ENCODE measurements at places on chromosomes 3 and 15. TPM values are rescaled to one million over a fixed set of nuclear protein-coding genes. Genes with fewer than 3 reads are reported as not detected.
A peak's percentile ranks its signal among the peaks of the same experiment; 100 is the strongest.

DNA sequence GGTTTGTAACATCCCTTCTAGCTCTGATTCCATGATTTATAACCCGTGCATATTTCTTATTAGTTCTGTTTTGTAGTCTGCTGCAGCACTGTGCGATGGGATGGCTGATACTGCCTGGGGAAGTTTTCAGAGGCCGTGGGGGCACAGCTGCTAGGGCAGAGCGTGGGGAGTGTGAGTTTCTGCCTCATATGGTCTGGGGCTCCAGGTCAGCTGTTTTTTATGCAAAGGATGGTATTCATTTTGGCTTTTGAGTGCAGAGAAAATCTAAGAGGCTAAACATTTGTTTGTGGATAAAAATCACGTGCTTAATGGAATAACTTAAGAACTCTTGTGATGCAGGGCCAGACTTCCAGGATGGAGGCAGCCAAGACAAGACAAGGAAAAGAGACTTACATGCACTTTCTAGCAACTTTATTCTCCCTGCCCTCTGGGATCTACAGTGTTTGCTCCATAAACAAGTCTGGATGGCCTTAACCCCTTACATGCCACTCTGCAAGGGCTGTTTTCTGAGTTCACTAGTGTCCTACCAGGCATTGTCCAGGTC is 45.5 kb upstream of the CFAP161 start:
- H3K27me3 ChIP-seq: no peaks in the 10 kb centered on the region
- no peaks in the 10 kb centered on the region for H3K4me1 ChIP-seq
- no peak overlapping the region for H3K27ac ChIP-seq
- DNase-seq: no peak

Gene THBS1
- total RNA-seq: 1.3 TPM

DNA sequence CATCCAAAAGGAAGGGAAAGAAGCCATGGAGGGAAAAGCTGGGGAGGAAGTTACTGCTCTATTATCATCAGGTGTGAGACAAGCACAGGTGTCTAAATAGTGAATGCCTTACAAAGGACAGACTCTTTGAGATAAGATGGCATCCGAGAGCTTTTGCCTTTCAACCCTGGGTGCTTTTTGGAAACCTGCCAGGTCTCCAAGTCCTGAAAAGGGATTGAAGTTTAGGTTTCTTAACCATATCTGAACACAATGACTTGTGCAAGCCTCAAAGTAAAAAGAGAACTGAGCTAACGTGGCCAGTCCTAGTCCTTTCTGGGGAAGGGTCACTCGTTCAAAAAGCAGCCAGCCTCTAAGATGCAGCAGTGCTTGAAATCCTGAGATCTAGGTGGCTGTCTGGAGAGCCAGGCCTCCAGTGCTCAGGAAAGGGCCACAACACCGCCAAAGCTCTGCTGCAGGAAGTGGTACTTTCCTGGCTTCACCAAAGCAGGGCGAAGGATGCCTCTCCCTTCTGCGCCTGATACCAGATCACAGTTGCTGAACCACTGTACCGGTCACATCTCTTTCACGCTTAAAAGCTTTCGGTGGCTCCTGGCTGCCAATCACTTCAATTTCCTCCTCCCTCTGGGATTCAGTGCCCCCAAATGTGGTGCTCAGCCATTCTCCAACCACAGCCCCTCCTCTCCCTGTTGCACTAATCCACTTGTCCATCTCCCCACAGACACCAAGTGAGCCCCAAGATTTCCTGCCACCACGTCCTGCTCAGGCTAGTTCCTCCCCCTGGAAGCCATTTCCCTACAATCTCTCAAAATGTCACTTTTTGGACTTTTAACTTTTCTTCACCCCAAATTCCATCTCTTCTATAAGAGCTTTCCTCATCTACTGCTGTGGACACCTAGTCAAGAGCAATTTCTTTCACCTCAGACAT is 104.1 kb upstream of the LPP start:
- DNase-seq: peak; percentile 21
- H3K4me1 ChIP-seq: peaks cover 10% of the 10 kb centered on the region
- H3K27ac ChIP-seq: no peak overlapping the region
- H3K4me3 ChIP-seq: no peak overlapping the region
- no peaks in the 10 kb centered on the region for H3K36me3 ChIP-seq
- no peaks in the 10 kb centered on the region for H3K27me3 ChIP-seq

GRCh38 chr3:24595796-24596195 is 101.1 kb upstream of the THRB start:
- H3K27ac ChIP-seq: no peak overlapping the region
- no peaks in the 10 kb centered on the region for H3K4me1 ChIP-seq
- DNase-seq: no peak
- H3K27me3 ChIP-seq: no peaks in the 10 kb centered on the region
- no peaks in the 10 kb centered on the region for H3K36me3 ChIP-seq

- DNase-seq: no peak
- H3K27ac ChIP-seq: no peak overlapping the region
- no peak overlapping the region for H3K4me3 ChIP-seq
- no peaks in the 10 kb centered on the region for H3K36me3 ChIP-seq
- no peaks in the 10 kb centered on the region for H3K27me3 ChIP-seq
These were observed 177.0 kb downstream of the OR4M2 start for GRCh38 chr15:22257047-22258008.

Gene GOLGA8O
- 5.4 TPM for total RNA-seq

DNA sequence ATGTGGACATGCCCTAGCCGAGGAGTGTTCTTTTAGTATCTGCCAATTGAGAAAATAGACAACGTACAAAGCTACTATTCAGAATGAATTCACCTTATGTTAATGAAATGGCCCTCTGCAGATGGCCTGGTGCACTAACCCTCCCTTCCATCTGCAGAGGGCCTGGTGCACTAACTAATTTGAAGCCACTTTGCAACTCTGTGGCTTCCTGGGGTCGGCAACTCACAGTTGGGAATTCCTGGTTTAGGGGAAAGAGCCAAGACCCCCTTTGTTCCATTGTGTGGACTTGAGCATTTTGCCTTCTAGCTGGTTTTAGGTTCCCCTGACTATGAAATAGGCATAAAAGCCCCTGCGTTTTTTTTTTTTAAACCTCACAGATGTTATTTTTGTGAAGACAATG is 204.3 kb upstream of the UBE3A start:
- H3K4me3 ChIP-seq: no peak overlapping the region
- no peaks in the 10 kb centered on the region for H3K27me3 ChIP-seq
- no peak for DNase-seq
- no peaks in the 10 kb centered on the region for H3K36me3 ChIP-seq
- no peaks in the 10 kb centered on the region for H3K4me1 ChIP-seq
- H3K27ac ChIP-seq: no peak overlapping the region

GRCh38 chr3:33001889-33002288 is 50.4 kb downstream of the CCR4 start:
- no peak overlapping the region for H3K27ac ChIP-seq
- no peaks in the 10 kb centered on the region for H3K36me3 ChIP-seq
- DNase-seq: no peak
- no peaks in the 10 kb centered on the region for H3K4me1 ChIP-seq
- H3K27me3 ChIP-seq: no peaks in the 10 kb centered on the region

Gene TNNC1
- 6.9 TPM for total RNA-seq

DNA sequence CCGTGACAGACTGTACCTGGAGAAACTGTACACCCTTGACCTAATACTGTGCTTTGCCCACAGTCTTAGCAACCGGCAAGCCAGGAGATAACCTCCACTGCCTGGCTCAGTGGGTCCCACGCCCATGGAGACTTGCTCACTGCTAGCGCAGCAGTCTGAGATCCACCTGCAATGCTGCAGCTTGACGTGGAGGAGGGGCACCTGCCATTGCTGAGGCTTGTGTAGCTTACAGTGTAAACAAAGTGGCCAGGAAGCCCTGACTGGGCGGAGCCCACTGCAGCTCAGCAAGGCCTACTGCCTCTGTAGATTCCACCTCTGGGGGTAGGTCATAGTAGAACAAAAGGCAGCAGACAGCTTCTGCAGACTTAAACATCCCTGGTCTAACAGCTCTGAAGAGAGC is 189.3 kb downstream of the EDEM1 start:
- H3K36me3 ChIP-seq: no peaks in the 10 kb centered on the region
- H3K27ac ChIP-seq: no peak overlapping the region
- no peaks in the 10 kb centered on the region for H3K27me3 ChIP-seq
- no peak overlapping the region for H3K4me3 ChIP-seq
- no peak for DNase-seq

DNA sequence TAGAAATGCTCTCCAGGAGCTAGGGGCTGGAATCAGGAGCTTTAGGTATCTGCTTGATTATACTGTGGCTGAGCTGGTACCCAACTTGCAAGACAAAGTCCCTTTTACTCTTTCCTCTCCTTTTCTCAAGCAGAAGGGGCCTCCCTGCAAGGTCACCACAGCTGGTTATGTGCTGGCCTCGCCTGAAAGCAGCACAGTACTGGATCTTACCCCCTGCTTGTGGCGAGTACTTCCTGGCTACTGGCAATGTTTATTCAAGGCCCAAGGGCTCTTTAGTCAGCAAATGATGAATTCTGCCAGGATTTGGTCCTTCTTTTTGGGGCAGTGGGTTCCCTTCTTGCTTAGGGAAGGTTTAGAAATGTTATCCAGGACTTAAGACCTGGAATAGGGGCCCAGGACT is 234.6 kb downstream of the RAP2B start:
- H3K27me3 ChIP-seq: no peaks in the 10 kb centered on the region
- DNase-seq: no peak
- H3K27ac ChIP-seq: no peak overlapping the region
- no peaks in the 10 kb centered on the region for H3K4me1 ChIP-seq

- no peak overlapping the region for H3K27ac ChIP-seq
- no peak for DNase-seq
These were observed 31.1 kb downstream of the AGTR1 start for GRCh38 chr3:148728753-148729152.

GRCh38 chr15:83200162-83200561 is 7.5 kb downstream of the HDGFL3 start:
- no peaks in the 10 kb centered on the region for H3K27me3 ChIP-seq
- DNase-seq: peak; percentile 32
- no peak overlapping the region for H3K27ac ChIP-seq
- H3K4me3 ChIP-seq: no peak overlapping the region
- no peaks in the 10 kb centered on the region for H3K4me1 ChIP-seq

Gene BFSP2
- total RNA-seq: not detected

DNA sequence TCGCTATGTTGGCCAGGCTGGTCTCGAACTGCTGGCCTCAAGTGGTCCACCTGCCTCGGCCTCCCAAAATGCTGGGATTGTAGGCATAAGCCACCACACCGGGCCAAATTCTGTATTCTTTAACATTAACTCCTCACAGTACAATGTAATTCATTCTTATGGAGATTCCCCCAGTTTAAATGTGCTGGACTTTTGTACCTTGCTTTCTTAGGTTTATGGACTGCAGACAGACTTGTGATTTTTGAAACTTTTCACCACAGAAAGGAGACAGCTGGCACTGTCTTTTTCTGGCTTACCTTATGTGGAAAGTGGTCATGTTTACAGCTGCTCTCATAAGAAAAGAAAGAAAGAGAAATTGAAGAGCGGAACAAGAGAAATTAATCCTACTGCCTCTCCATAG is 103.8 kb downstream of the IQCH start:
- H3K4me1 ChIP-seq: no peaks in the 10 kb centered on the region
- H3K4me3 ChIP-seq: no peak overlapping the region
- no peak overlapping the region for H3K27ac ChIP-seq

Gene TM2D3
- 88.1 TPM for total RNA-seq

Gene KY
- total RNA-seq: not detected

GRCh38 chr15:29544513-29545128 is 275.0 kb upstream of the NSMCE3 start:
- H3K27ac ChIP-seq: no peak overlapping the region
- no peaks in the 10 kb centered on the region for H3K27me3 ChIP-seq
- DNase-seq: no peak
- H3K4me3 ChIP-seq: no peak overlapping the region

- H3K36me3 ChIP-seq: no peaks in the 10 kb centered on the region
- no peak overlapping the region for H3K4me3 ChIP-seq
- no peak for DNase-seq
These were observed 71.4 kb downstream of the C3orf80 start for GRCh38 chr3:160296591-160296990.

DNA sequence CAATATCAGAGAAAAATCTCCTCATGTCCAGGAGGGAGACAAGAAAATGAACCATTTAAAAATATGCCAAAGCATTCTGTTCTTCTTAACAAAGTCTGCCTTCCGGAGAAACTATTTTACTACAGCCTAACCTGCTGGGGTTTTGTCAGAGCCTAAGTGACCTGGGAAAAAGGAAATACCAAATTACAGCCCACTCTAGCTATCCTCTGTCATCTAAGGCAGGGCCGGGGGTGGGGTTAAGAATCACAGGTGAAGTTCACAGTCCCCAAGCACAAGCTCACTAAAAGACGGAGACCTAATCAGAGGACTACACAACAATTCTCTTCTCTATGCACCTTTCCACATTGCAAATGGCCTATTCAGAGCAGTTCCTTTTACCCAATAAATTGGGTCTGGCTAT is 116.6 kb downstream of the TRIM42 start:
- H3K27ac ChIP-seq: no peak overlapping the region
- no peaks in the 10 kb centered on the region for H3K36me3 ChIP-seq
- no peaks in the 10 kb centered on the region for H3K27me3 ChIP-seq
- no peaks in the 10 kb centered on the region for H3K4me1 ChIP-seq
- DNase-seq: no peak
- no peak overlapping the region for H3K4me3 ChIP-seq

GRCh38 chr3:61901496-61901895 is 340.1 kb downstream of the PTPRG start:
- no peak for DNase-seq
- H3K27me3 ChIP-seq: peaks cover 3% of the 10 kb centered on the region
- H3K4me3 ChIP-seq: no peak overlapping the region
- H3K27ac ChIP-seq: no peak overlapping the region
- no peaks in the 10 kb centered on the region for H3K4me1 ChIP-seq

DNA sequence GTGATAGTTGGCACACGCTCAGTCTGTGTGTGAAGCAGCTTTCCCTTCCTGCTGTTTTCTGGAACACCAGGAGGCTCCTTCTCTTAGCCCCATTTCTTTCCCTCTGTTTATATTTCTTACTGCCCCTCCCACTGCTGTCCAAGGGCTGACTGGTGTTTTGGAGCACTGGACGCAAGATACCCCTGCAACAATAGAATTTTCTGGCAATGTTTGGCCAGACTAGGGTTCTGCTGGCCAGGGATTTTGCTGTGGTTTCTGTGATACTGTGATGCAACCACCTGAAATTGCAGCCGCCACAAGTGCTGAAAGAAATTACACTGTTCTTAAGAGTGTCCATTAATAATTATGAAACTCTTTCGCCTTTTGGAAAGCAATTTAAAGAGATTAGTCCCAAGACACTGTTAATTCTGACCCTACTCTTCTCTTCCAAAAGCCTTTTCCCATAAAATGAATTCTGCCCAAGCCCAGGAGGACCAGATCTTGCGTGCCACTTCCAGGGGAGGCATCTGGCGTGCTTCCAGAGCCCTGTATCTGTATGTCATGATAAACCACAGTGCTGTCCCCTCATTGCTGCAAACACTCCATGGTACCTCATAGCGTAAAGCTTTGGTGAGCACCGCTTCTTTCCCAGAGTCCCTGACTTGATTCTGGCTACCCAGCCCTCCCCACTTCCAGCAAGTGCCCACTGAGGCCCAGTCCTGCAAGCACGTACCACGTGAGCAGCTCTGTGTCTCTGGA is 159.4 kb upstream of the CHRM5 start:
- no peak overlapping the region for H3K4me3 ChIP-seq
- no peak for DNase-seq
- no peak overlapping the region for H3K27ac ChIP-seq
- no peaks in the 10 kb centered on the region for H3K4me1 ChIP-seq

Gene PLA2G4D
- not detected for total RNA-seq

Gene MED12L
- 0.32 TPM for total RNA-seq
